ENCODE measurements at places on chromosomes 2 and 18.

DNA sequence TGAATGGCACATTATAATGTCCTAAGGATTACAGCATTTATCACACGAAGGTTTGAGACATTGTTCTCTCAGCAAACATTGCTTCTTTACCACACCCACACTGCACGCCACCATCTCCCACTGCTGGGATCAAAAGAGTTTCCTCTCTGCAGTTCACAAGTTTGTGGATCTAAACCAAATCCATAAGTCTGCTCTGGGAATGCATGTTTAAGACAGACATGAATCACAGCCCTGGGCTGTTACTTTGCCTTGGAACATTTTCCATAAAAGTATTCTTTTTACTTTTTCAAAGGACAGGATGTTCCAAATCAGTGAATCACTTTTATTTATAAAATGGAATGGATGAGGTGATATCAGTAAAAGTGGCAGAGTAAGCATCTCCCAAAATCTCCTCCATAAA lies 36.1 kb downstream of the STPG4 start:
- no peak for DNase-seq

- DNase-seq: no peak
These were observed 363.6 kb downstream of the ZNF521 start for GRCh38 chr18:24988253-24988840.

DNA sequence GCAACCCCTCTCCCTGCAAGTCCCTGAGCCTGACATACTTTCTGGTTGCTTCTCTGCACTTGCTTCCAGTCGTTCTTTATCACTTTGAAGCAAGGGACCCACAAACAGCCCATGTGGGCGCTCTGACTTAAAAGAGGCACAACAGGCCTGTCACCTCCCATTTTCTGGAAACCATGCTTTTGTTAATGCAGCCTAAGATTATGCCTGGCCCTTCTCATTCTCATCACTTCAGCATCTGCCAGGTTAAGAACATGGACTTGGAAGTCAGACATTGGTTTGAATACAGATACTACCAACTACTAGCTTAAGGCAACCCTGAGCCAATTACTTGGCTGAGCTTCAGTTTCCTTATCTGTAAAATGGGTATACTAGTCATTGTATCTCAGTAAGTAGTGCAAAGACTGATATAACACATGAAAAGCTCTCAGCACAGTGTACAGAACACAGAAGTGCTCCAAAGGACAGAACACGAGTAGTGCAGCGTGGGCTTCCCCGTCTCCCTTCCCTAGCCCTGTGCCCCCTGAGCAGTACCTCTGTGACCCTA lies 141.4 kb downstream of the TNS1 start:
- DNase-seq: no peak

DNA sequence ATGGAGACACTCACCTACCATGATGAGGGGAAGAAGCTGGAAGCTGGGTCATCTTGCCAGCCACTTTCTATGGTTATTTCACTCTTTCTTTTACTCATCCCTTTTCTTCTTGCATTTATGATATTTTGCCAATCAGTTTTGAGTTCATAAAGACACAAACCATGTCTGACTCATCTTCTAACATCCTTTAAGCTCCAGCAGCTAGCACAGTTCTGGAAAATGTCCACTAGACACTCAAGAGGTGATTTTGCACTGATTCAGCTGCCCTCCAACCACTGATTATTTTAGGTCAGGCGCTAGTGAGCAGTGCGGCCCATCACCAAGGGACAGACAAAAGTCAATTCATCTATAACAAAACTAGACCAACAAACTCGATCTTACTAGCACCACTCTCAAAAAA lies 537.1 kb upstream of the ID2 start:
- no peak for DNase-seq
